ENCODE measurements at places on chromosomes 2 and 18.

DNA sequence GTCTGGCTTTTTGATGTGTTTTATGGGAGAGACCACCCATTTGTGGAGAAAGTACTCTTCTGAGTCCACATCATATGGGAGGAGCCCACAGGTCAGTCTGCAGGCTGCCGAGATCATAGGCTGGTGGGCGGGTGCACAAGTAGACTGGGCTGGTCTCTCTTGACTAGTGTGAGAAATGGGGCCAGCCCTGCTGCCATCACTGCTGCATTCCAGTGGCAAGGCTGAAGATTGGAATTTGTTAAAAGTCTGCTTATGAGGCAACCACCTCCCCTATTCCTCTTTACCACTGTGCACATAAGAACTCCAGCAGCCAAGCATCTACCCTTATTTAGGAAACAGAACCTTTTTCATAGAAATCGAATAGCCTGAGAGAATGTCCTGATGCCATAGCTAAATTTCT lies 200.7 kb downstream of the DIS3L2 start:
- no peak for DNase-seq

- no peak for DNase-seq
Measured at GRCh38 chr2:12257476-12257875, 459.3 kb upstream of the TRIB2 start.

- DNase-seq: no peak
Measured at GRCh38 chr2:226295123-226295522, 504.5 kb downstream of the IRS1 start.

DNA sequence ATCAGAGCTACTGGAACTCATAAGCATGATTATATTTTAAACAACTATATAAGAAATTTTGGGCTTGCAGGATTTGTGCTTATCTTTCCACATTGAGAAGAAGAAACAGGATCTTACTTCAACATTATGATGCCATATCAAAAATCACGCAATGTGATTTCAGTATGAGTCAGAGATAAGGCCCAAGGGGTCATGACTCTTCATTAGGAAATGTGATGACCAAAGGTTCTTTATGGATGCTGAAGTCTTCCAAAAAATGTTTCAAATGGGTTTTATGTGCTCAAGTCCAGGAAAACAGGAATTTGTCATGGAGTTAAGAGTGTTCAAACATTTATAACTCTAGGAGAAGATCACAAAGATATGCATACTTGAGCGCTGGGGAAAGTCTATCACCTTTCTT lies 7.8 kb upstream of the SERPINB2 start:
- no peak for DNase-seq

- no peak for DNase-seq
Measured at GRCh38 chr2:143255899-143256298, 126.7 kb downstream of the ARHGAP15 start.

GRCh38 chr18:49691177-49691608 lies 122.1 kb downstream of the ACAA2 start:
- no peak for DNase-seq

GRCh38 chr2:88429929-88430328 lies 22.6 kb downstream of the FOXI3 start:
- no peak for DNase-seq

DNA sequence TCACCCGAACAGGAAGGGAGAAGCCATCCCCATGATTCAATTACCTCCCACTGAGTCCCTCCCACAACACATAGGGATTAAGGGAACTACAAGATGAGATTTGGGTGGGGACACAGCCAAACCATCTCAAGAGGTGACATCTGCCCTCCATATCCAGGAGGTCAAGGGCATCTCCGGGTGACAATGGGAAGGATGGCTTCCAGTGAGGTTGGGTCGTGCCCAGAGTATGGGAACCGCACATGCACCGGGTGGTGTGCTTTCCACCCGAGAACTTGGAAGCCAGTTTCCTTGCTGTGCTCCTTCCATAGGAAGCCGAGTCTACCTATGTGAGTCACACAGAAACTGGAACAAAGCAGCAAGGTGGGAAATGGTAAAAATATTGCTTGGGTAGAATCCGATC lies 216.9 kb upstream of the SALL3 start:
- no peak for DNase-seq

GRCh38 chr2:30181176-30181575 lies 34.4 kb downstream of the YPEL5 start:
- no peak for DNase-seq

DNA sequence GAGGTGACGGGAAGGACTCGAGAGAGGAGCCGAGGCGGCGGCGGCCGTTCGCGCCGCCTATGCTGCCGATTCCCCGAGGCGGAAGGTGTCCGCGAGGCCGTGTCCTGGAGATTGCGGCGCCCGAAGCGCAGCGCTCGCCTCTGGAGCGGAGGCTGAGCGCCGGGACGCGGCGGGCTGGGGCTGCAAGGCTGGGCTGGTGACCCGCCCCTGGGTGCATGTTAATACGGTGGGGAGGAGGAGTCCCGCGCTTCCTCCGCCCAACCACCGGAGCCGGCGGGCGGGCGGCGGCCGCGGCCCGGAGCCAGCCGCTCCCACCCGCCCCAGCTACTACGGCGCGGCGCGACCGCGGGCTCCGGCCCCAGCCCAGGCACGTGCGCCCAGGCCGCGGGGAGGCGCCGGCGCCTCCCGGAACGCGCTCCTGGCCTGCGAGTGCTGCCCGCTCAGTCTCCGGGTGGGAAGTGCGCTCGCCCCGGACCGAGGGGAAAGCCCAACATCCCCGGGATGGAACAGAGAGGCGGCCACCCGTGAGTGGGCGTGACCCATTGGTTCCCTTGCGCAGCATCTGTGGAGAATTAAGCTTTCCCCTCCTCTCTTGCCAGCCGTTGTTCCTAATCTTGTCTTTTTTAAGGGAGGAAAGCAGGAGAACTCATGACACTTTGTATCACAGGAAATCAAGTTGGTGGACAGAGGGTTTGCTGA lies at the start of gene DLGAP1:
Gene DLGAP1 (minus strand): TSS at position 195 of the 699 bp plus-strand sequence.
- DNase-seq: peak; percentile 91

Data from upper lobe of left lung (tissue), 6 donors.